ENCODE measurements at places on chromosomes 1 and 21.

DNA sequence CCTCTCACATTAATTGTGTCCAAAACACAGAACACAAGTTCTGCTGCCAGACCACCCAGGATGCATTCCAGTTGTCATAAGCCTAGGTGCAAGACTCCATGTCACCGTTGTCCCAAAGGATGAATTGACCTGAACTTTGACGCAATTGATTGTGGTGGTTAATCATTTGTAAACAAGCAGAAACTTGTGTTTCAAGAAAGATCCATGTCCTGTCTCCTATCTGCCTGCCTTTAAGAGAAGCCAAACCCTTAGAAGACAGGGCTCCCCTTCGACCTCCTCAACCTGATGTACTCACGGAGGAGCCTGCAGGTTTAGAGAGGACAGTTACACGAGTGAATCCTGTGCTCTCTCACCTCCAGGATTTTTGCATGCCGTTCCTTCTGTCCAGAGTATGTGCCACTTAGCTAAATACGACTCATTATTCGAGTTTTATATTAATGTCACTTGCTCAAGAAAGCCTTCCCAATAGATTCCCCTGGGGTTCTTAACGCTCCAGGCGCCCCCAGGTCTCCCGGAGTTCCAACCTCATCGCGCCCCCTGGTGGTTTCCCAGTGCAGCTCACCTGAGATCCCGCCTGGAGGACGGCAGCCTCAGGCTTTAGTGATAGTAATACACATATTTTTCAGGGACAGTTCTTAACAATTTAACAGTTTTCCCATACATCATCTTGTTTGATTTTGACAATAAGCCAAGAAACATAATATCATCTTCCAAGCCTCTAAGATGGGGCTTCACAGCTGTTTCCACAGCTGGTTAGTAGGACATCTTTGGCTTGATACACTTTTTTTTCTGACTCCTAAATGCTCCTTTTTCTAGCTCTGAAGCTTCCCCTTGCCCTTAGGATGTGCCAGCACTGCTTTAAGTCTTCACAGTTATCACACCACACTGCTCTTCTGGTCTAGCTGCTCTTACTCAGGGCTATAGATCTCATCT is 2.4 kb upstream of the C8B start:
- DNase-seq = peak; percentile 12

DNA sequence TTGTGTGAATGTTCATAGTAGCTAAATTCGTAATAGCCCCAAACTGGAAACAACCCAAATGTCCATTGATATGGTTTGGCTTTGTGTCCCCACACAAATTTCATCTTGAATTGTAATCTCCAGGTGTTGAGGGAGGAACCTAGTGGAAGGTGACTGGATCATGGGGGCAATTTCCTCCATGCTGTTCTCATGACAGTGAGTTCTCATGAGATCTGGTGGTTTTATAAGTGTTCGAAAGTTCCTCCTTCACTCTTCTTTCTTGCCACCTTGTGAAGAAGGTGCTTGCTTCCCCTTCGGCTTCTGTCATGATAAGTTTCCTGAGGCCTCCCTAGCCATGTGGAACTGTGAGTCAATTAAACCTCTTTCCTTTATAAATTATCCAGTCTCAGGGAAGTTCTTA is 11.3 kb downstream of the UBE2G2 start:
- no peak for DNase-seq

- no peak for DNase-seq
Measured at GRCh38 chr21:36232641-36233040, 76.0 kb downstream of the DOP1B start.

DNA sequence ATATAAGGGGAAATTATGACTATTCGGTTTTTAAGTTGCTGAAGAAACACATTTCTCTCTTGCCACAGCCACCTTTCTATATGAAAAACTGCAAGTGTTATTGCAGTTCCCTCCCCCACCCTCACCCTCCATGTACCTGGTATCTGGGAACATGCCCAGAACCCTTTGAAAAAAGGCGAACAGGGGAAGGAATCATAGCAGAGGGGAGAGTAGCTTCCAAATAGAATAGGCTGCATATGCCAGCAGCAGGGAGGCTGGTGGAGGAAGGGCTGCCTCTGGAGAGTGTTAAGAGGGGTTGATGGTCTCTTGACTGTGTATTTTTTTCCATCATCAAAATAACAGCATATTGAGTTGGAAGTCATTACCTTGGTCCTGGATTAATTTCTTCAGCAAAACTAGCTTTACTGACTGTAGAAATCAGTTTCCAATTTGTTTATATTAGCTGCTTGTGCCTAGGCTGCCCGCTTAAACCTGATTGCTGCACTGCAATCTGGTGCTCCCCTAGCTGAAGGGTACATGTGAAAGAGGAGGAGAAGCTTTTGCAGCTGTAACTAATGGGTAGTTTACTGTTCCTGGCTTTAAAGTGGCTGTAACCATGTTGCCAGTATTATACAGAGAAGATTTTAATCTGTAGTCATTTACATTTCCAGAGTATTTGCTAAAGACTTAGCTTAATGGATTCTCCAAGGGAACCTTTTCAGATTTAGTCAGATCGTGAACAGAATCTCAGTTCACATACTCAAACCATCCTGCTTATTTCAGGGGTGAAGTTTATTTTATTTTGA is 22.7 kb downstream of the AHCYL1 start:
- no peak for DNase-seq

- DNase-seq = no peak
Measured at GRCh38 chr1:156833603-156834002, 17.0 kb upstream of the SH2D2A start.

DNA sequence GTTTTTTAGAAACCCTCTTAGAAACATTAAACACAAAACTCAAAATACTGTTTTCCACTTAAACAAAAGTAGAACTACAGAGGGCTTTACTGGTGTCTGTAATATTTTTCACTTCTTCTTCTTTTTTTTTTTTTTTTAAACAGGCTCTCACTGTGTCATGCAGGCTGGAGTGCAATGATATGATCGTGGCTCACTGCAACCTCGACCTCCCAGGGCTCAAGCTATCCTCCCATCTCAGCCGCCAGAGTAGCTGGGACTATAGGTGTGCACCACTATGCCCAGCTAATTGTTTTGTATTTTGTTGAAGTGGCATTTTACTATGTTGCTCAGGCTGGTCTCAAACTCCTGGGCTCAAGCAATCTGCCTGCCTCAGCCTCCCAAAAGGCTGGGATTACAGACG is 194.8 kb downstream of the DAB1 start:
- no peak for DNase-seq

DNA sequence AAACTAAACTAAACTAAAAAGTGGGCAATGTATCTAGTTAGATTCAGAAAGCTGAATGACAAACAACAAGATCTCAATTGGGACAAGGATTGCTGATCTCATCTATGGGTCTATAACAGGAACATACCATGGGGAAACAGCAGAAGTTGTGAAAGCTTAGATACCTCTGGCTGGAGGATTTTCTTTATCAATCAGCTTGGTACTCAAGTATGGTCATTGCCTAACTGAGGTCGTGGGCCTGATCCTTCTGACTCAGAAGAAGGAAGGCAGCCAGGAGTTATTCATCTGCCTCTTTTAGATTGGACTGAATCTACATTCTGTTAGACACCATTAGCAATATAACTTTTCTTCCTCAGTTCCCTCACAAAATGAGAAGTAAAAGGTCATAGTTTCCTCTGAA is 39.7 kb downstream of the DNTTIP2 start:
- peak; percentile 81 for DNase-seq

- DNase-seq = no peak
Measured at GRCh38 chr1:180232521-180233043, 2.5 kb downstream of the LHX4 start.

GRCh38 chr21:14673649-14674048 is 127.5 kb upstream of the SAMSN1 start:
- no peak for DNase-seq

GRCh38 chr1:197920067-197920396 is 2.9 kb downstream of the LHX9 start:
- no peak for DNase-seq

DNA sequence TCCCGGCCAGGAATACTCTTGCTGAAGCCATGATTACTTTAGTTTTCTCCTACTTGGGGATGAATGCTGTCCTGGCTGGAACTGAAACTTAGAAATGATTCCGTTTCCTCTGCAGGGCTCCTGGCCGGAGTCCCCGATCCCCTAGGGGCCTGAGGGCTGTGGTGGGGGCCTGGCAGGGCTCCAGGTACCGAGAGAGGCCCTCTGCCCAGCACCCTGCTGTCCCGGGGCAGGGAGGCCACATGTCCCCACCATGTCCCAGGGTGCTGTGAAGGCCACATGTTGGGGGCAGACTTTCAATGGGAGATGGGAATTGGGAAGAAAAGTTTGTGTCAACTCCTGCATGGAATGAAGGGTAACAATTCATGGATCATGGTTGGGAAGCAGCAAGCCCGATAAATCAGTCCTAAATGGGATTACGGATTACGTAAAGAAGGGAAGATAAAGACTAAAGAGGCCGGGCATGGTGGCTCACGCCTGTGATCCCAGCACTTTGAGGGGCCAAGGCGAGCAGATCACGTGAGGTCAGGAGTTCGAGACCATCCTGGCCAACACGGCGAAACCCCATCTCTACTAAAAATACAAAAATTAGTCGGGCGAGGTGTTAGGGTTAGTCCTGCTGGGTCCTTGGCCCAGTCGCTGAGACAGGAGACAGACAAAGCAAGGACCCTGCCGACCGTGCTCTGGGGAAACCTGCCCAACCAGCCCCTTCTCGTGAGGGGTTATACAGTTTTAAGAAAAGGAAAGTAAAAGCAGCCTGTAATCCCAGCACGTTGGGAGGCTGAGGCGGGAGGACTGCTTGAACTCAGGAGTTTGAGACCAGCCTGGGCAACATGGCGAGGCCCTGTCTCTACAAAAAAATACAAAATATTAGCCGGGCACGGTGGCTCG is 37.6 kb downstream of the MORN1 start:
- DNase-seq = no peak

GRCh38 chr21:37146320-37147235 is 73.5 kb downstream of the TTC3 start:
- no peak for DNase-seq

DNA sequence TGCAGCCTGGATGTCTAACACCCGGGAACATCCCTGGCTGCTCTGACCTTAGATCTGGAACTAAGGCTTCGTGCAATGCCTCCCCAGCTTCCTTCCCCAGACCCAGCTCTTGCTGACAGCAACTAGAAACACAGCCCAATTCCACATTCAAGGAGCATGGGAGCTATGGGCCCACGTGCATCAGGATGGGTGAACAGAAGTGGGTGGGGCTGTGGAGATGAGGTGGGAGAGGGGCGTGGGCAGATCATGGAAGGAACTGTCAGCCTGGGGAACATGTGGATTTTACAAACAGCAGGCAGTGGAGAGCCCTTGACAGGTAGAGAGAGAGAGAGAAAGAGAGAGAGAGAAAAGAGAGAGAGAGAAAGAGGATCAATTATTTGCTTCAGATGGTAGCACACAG is 231.6 kb downstream of the MATN1 start:
- DNase-seq = no peak
